Activated T-helper 2 cell treated with anti-CD3 and anti-CD28 coated beads, Interferon-gamma antibody, Interleukin-2, Interleukin-4, amounts not matched to agents 10 μg/mL and 5 μg/mL and 100 μg/mL, durations not matched to agents 14 hours and 24 hours and 36 hours (primary cell): ENCODE measurements at places on chromosomes 3 and 15.

DNA sequence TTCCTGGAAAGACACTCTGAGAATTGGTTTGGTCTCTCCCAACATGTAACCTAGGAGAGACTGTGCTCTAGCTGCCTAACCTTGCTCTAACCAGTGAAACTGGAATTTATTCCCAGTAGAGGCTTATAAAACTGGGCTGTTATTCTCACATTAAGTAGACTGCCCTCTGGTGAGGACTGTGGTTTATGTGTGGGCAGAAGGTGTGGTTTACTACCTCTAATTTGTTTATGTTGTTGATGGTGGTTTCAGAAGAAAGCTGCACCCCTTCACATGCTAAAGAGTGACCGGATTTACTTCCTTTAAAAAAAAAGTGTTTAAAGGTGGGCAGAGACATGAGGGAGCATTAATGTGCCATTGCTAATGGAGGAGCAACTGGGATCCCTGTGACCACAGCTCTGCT is 273.2 kb downstream of the MECOM start:
- DNase-seq: no peak
- peaks cover 9% of the 10 kb centered on the region for H3K27me3 ChIP-seq
- H3K4me3 ChIP-seq: no peak overlapping the region
- H3K27ac ChIP-seq: no peak overlapping the region

DNA sequence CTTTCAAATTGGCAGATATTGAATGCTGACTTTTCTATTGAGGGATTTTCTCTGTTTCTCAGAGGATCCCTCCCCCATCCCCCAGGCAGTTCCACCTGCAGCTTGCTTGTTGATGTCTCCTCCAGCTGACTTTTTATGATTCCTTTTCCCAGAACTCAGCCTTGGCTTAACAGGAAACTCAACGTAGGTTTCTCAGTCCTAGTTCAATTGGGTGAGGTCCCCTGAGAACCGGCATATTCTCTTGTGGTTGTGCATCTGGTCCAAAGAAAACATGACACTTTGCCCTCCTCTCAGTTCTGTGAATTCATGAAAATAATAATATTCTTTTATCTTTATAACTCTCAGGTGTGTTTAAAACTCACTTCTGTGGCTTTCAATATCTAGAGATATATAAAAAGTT is 1222.1 kb downstream of the OTOL1 start:
- DNase-seq: no peak
- no peaks in the 10 kb centered on the region for H3K36me3 ChIP-seq
- no peak overlapping the region for H3K27ac ChIP-seq

DNA sequence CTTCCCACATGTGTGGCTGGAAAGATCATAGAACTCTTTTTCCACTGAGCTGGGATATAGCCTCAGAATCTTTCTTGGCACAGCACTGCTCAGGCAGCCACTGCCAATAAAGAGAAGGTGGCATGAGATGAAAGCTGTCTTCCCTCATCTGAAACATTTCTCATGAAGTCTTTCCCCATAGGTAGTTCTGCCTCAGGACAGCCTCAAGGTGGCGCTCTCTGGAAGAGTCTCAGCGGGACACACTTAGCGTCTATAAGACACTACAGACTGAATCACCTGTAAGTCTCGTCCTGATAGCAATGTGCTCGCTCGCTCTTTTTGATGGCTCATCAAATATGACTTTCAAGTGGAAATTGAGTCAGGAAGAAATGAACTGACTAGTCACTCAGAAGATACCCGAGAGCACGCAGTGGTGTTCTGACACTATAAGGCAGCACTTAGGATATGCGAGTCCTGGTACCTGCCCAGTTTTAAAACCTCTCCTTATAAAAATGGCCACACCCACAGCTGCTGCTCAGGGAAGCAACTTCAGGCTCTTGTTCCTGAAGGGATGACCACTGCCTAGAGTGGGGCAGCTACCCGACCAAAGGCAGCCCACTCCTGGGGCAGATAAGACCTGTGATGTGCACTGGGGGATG is 269.5 kb downstream of the SUCLG2 start:
- H3K4me3 ChIP-seq: no peak overlapping the region
- no peaks in the 10 kb centered on the region for H3K27me3 ChIP-seq
- no peak overlapping the region for H3K27ac ChIP-seq
- DNase-seq: peak; percentile 14

DNA sequence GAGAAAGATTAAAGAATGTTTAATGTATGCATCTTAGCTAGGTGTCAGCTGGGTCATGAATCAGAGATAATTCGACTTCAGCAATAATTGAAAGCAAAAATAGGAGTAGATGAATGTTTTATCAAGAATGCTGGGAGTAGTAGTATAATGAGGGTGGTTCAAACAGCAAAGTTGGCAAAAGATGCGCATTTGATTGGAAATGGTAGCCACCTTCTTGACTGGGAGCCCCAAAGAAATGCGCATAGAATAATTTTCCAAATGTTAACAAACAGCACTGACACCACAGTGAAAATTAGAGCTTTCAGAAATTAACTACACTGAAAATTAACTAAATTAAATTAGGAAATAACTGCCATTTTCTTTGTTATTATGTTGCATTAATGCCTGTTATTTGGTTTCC is 195.8 kb downstream of the TUSC7 start:
- H3K36me3 ChIP-seq: no peaks in the 10 kb centered on the region
- H3K27ac ChIP-seq: no peak overlapping the region
- no peak overlapping the region for H3K4me3 ChIP-seq
- H3K27me3 ChIP-seq: no peaks in the 10 kb centered on the region
- H3K4me1 ChIP-seq: no peaks in the 10 kb centered on the region

- no peak overlapping the region for H3K27ac ChIP-seq
- peaks cover 23% of the 10 kb centered on the region for H3K4me1 ChIP-seq
- no peak overlapping the region for H3K4me3 ChIP-seq
These were observed 9.9 kb downstream of the B4GALT4 start for GRCh38 chr3:119230745-119231144.

- DNase-seq: no peak
- H3K27me3 ChIP-seq: peaks cover 3% of the 10 kb centered on the region
- H3K4me3 ChIP-seq: no peak overlapping the region
- H3K27ac ChIP-seq: no peak overlapping the region
- H3K36me3 ChIP-seq: no peaks in the 10 kb centered on the region
- H3K4me1 ChIP-seq: no peaks in the 10 kb centered on the region
These were observed 289.4 kb upstream of the TLE3 start for GRCh38 chr15:70387081-70387480.

DNA sequence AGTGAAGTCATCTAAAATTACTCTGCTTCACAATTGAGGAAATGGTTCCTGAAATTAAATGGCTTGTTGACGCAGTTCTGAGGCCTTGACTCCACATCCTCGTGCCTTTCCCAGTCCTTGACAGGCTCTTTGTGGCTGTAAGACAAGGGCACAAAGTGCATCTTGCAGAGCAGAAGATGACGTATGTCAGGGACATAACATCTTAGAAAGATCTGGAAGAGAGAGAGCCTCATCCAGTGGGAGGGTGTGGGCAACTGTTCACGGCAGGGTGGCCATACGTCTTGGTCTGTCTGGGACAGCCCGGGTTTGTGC is 91.0 kb downstream of the CHRNA7 start:
- no peaks in the 10 kb centered on the region for H3K27me3 ChIP-seq
- no peaks in the 10 kb centered on the region for H3K36me3 ChIP-seq
- H3K27ac ChIP-seq: no peak overlapping the region
- H3K4me3 ChIP-seq: no peak overlapping the region
- no peaks in the 10 kb centered on the region for H3K4me1 ChIP-seq

GRCh38 chr3:43326891-43327581 is 40.7 kb downstream of the SNRK start:
- H3K36me3 ChIP-seq: peaks cover 58% of the 10 kb centered on the region
- no peak for DNase-seq
- H3K4me3 ChIP-seq: no peak overlapping the region
- no peaks in the 10 kb centered on the region for H3K27me3 ChIP-seq
- H3K27ac ChIP-seq: peak overlapping the region; percentile 56
- H3K4me1 ChIP-seq: peaks cover 36% of the 10 kb centered on the region

DNA sequence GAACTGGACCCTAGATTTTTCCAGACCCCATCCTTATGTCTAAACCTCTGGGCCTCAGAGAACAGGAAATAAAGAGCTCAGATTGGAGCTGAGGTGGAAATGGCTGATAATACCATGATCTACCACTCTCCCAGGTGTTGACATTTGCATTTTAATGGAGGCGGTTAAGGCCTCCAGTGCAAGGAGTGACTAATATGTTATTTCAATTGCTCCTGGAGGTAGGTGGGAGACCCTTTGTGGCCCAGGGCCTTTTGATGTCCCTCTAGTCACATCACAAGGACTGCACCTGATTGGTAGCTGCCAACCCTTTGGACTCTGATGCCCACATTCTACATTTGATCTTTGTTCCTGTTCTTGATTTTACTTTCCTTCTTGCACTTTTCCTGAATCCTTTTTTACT is 9.0 kb upstream of the ADCY5 start:
- DNase-seq: no peak
- H3K4me1 ChIP-seq: no peaks in the 10 kb centered on the region
- H3K4me3 ChIP-seq: no peak overlapping the region
- peaks cover 17% of the 10 kb centered on the region for H3K27me3 ChIP-seq
- H3K36me3 ChIP-seq: no peaks in the 10 kb centered on the region

GRCh38 chr3:183690402-183690995 is 7.1 kb upstream of the YEATS2 start:
- H3K36me3 ChIP-seq: no peaks in the 10 kb centered on the region
- H3K27ac ChIP-seq: no peak overlapping the region
- DNase-seq: no peak
- H3K4me3 ChIP-seq: no peak overlapping the region

GRCh38 chr15:90701048-90701447 is 16.1 kb upstream of the BLM start:
- peaks cover 14% of the 10 kb centered on the region for H3K4me1 ChIP-seq
- H3K4me3 ChIP-seq: no peak overlapping the region
- DNase-seq: no peak
- peaks cover 23% of the 10 kb centered on the region for H3K36me3 ChIP-seq

DNA sequence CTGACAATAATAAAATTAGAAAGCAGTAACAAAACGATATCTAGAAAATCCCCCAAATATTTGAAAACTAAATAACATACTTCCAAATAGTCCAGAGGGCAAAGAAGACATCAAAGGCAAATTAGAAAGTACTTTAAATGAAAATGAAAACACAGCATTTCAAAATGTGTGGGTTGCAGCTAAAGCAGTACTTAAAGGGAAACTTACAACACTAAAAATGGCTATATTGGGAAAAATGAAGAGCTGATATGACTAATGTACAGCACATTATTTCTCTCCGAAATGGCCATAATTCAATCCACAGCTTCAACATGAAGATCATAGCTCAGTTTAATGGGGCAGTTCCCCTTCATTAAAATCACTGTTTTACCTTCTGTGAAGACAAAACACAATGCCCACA is 71.9 kb downstream of the FBXL22 start:
- H3K4me3 ChIP-seq: peak overlapping the region; percentile 58
- peaks cover 54% of the 10 kb centered on the region for H3K4me1 ChIP-seq
- peak overlapping the region; percentile 66 for H3K27ac ChIP-seq
- H3K36me3 ChIP-seq: peaks cover 73% of the 10 kb centered on the region

DNA sequence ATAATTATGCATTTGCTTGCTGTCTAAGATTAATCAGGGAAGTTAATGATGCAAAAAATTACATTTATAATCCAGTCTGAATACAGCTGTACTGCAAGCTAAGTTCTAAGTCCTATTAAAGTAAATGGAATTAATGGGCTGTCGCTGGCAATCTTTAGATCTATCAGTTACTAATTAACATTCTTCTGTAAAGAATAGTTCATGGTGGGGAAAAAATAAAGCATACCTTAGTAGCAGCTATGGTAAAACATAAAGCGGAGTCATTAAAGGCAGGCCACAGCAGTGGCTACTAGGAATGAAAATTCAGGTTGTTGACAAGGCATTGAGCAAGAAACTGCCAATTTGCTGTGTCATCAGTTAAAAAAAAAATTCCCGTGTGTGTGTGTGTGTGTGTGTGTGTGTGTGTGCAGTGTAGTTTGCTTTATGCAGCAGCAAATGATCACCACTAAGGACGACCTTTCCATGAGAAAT is 129.8 kb downstream of the ZNF385D start:
- H3K27ac ChIP-seq: no peak overlapping the region
- no peaks in the 10 kb centered on the region for H3K4me1 ChIP-seq
- H3K36me3 ChIP-seq: no peaks in the 10 kb centered on the region
- DNase-seq: no peak

DNA sequence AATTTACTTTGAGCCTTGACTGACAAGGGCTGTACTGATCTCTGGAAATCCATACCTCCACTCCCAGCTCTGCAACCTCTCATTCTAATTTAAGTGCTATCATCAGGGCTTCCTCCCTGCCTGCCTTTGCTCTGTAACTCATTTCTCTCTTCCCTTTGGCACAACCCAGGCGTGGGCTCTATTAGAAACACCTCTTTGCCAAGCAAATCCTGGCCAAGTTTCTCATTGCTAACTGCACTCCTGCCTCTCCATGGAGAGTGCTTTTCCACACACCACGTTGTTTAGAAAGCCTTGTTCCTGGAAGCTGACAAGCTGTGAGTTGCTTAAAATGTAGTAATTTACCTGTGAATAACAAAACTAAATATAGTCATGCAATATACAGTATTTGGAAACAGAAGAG is 20.1 kb upstream of the FSTL1 start:
- H3K4me1 ChIP-seq: no peaks in the 10 kb centered on the region
- no peak overlapping the region for H3K27ac ChIP-seq
- no peak overlapping the region for H3K4me3 ChIP-seq
- H3K36me3 ChIP-seq: no peaks in the 10 kb centered on the region
- H3K27me3 ChIP-seq: peaks cover 7% of the 10 kb centered on the region

DNA sequence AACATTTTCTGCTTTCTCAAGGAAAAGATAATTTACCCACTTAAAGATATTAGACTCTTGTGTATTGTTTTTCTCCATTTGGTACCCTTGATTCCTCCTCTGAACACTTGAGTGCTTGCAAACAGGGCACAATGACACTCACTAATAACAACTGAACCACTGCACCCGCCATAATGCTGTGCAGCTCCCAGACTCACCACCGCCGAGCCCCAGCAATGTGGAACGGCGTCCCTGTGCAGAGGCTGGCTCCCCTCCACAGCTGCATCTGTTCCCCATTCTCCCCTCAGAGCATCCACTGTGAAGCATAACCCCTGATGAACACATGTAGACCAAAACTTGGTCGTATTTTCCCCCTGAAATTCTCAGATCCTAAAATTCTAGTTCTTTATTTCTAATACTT is 276.2 kb upstream of the PLSCR5 start:
- DNase-seq: no peak
- H3K4me3 ChIP-seq: no peak overlapping the region
- no peak overlapping the region for H3K27ac ChIP-seq
- H3K36me3 ChIP-seq: no peaks in the 10 kb centered on the region
- H3K27me3 ChIP-seq: no peaks in the 10 kb centered on the region
- no peaks in the 10 kb centered on the region for H3K4me1 ChIP-seq
